ENCODE measurements at places on chromosomes 1 and 21.

DNA sequence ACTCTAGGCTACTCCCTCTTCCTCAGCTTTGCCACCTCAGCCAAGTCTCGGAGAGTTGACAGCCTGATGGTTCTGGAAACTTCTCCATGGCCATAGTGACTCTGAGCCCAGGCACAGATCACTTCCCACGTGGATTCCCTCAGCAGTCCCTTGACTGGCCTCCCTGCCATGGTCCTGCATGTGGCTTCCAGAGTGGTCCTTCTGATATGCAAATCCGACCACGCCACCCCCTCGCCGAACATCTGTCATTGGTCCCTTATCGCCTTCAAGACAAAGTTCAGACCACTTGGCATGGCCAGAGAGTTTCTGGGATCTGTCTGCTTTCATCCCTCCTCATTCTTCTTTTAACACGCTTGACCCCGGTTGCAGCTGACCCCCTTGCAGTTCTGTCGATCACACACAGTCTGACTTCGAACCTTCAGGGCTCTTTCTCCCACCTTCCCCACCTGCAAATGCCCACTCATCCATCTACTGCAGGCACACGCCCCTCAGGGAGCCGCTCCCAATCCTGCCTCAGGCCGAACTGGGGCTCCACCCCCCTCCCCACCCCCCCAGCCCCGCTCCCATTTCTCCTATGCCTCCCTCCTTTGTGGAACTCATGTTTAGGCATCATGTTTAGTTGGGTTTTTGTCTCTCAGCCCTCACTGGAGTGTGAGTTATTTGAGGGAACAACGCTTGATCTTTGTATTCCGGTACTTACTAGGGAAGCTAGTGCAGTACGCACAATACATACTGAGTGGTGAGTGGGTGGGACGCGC lies 29.0 kb downstream of the KIAA1614 start:
- DNase-seq = no peak

GRCh38 chr1:224852901-224853568 lies 76.4 kb upstream of the DNAH14 start:
- no peak for DNase-seq

GRCh38 chr1:21689661-21690372 lies 20.7 kb upstream of the RAP1GAP start:
- no peak for DNase-seq

GRCh38 chr1:85451236-85451830 lies 13.6 kb downstream of the DDAH1 start:
- no peak for DNase-seq

- no peak for DNase-seq
Measured at GRCh38 chr1:184622136-184622823, 132.4 kb downstream of the EDEM3 start.

GRCh38 chr1:12495725-12496124 lies 122.3 kb downstream of the DHRS3 start:
- no peak for DNase-seq

GRCh38 chr1:202167708-202168415 lies 7.5 kb upstream of the PTPN7 start:
- DNase-seq = no peak

GRCh38 chr1:115098979-115099692 lies 9.8 kb upstream of the TSPAN2 start:
- DNase-seq = peak; percentile 73

All from effector CD4-positive, alpha-beta T cell (primary cell).